ENCODE measurements at places on chromosomes 3 and 15. TPM values are rescaled to one million over a fixed set of nuclear protein-coding genes. Genes with fewer than 3 reads are reported as not detected.
A peak's percentile ranks its signal among the peaks of the same experiment; 100 is the strongest.

DNA sequence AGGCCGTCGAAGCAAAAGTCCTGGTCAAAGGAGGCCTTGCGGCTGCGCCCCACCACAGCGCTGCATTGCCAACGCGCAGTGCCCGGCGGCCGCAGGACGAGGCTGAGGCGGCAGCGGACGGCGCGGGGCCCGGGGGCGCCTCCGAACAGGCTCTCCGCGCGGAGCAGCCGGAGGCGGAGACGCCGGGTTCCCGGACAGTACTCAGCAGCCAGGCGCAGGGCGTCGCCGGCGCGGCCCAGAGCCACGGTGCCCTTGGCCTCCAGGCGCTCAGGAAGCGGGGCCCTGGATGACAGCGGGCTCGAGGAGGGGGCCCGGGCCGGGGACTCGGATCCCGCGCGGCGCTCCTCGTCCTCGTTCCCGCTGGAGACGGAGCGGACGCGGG lies 1.1 kb downstream of the C2CD4B start:
- peaks cover 68% of the 10 kb centered on the region for H3K27me3 ChIP-seq
- no peak overlapping the region for H3K4me3 ChIP-seq
- no peak for DNase-seq
- H3K27ac ChIP-seq, result no peak overlapping the region

GRCh38 chr3:123582315-123582714 lies 2.5 kb downstream of the HACD2 start:
- H3K36me3 ChIP-seq, result peaks cover 25% of the 10 kb centered on the region
- H3K27me3 ChIP-seq, result no peaks in the 10 kb centered on the region
- no peak overlapping the region for H3K27ac ChIP-seq
- no peak for DNase-seq

DNA sequence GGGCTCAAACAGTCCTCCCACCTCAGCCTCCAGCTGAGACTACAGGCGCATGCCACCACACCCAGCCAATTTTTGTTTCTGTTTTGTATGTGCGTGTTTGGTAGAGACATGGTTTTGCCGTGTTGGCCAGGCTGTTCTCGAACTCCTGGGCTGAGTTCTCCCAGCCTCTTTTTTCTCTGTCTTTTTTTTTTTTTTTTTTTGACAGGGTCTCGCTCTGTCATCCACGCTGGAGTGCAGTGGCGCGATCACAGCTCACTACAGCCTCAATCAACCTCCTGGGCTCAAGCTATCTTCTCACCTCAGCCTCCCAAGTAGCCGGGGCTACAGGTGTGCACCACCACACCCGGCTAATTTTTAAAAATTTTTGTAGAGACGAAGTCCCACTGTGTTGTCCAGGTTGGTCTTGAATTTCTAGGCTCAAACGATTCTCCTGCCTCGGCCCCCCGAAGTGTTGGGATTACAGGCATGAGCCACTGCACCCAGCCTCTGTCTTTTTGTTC lies 867 bp upstream of the DCAF1 start:
- H3K4me1 ChIP-seq, result peaks cover 21% of the 10 kb centered on the region
- no peaks in the 10 kb centered on the region for H3K27me3 ChIP-seq
- H3K4me3 ChIP-seq, result peak overlapping the region; percentile 98
- H3K36me3 ChIP-seq, result peaks cover 2% of the 10 kb centered on the region

- H3K4me3 ChIP-seq, result no peak overlapping the region
- H3K27ac ChIP-seq, result no peak overlapping the region
- no peak for DNase-seq
- peaks cover 18% of the 10 kb centered on the region for H3K4me1 ChIP-seq
- peaks cover 1% of the 10 kb centered on the region for H3K36me3 ChIP-seq
- H3K27me3 ChIP-seq, result peaks cover 37% of the 10 kb centered on the region
Measured at GRCh38 chr3:192920411-192920810, 2.8 kb upstream of the MB21D2 start.

GRCh38 chr3:55629432-55629831 lies 142.3 kb upstream of the WNT5A start:
- H3K4me1 ChIP-seq, result no peaks in the 10 kb centered on the region
- H3K27me3 ChIP-seq, result no peaks in the 10 kb centered on the region
- no peak overlapping the region for H3K4me3 ChIP-seq
- no peak for DNase-seq
- no peaks in the 10 kb centered on the region for H3K36me3 ChIP-seq
- no peak overlapping the region for H3K27ac ChIP-seq

DNA sequence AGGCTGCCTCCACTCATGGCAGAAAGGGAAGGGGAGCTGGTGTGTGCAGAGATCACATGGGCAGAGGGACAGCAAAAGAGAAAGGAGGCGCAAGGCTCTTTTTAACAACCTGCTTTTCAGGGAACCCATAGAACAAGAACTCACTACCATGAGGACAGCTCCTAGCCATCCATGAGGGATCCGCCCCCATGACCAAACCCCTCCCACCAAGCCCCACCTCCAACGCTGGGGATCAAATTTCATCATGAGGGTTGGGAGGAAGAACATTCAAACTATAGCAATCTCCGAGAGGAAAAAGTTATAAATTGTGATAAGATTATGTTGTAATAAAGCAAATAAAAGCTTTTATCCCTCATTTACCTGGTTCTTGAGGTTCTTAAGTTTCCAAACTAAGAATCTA lies 84.7 kb upstream of the LMCD1 start:
- H3K27me3 ChIP-seq, result no peaks in the 10 kb centered on the region

- no peaks in the 10 kb centered on the region for H3K4me1 ChIP-seq
- no peaks in the 10 kb centered on the region for H3K27me3 ChIP-seq
- no peak overlapping the region for H3K4me3 ChIP-seq
- H3K27ac ChIP-seq, result no peak overlapping the region
Measured at GRCh38 chr15:70348226-70348543, 250.5 kb upstream of the TLE3 start.

DNA sequence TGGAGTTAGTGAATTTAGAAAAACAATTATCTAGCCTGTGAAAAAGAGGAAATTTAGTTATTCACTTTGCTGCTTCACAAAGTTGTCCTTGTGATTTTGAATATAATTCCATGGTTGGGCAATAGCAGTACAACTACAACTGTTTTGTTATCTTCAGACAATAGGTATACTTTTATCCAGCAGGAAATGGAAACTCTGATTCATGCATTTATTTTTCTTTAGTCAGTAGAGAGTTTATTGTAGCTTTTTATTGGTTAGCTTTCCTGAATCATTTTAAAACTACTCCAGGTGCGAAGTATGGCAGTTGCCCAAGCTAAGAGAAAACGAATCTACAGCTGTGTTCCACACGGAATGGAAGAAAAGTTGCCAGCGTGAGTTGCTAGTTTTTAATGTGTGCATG lies 80.3 kb downstream of the TM4SF4 start:
- DNase-seq, result no peak
- peaks cover 6% of the 10 kb centered on the region for H3K4me1 ChIP-seq
- H3K27ac ChIP-seq, result no peak overlapping the region
- peaks cover 14% of the 10 kb centered on the region for H3K27me3 ChIP-seq
- no peaks in the 10 kb centered on the region for H3K36me3 ChIP-seq

IL17RB gene
- total RNA-seq, result 0.15 TPM

VILL gene
- total RNA-seq, result 13.7 TPM

GADL1 gene
- not detected for total RNA-seq

C3orf38 gene
- 16.7 TPM for total RNA-seq

MAP1A gene
- total RNA-seq, result 1.2 TPM

Measured in activated naive CD4-positive, alpha-beta T cell treated with anti-CD3 and anti-CD28 coated beads for 36 hours (primary cell).